Activated T-helper 9 cell treated with anti-CD3 and anti-CD28 coated beads, Interleukin-2, amount 50 U/mL, for 16 hours (primary cell): ENCODE measurements at places on chromosomes 1 and 21.
A peak's percentile ranks its signal among the peaks of the same experiment; 100 is the strongest.

GRCh38 chr1:86429835-86430234, 5.9 kb downstream of the CLCA2 start:
- no peak for DNase-seq

- DNase-seq, result no peak
These were observed 50.0 kb upstream of the DMRTB1 start for GRCh38 chr1:53409233-53409632.

DNA sequence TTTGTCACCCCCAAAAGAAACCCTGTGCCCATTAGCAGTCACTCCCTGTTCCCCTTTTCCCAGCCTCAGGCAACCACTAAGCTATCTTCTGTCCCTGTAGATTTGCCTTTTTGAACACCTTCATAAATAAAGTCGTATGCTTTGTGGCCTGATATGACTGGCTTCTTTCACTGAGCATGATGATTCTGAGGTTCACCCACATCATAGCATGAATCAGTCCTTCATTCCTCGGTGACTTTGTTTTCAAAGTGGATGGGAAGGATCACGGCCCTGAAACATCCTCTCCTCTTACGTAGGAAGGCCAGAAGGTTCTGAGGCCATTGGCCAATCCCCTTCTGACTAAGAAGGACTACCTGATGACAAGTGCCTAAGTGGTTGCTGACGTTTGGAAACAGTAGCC, 39.1 kb downstream of the NIPAL3 start:
- DNase-seq, result no peak

GRCh38 chr1:51620470-51620869, 3.6 kb downstream of the OSBPL9 start:
- DNase-seq, result no peak

DNA sequence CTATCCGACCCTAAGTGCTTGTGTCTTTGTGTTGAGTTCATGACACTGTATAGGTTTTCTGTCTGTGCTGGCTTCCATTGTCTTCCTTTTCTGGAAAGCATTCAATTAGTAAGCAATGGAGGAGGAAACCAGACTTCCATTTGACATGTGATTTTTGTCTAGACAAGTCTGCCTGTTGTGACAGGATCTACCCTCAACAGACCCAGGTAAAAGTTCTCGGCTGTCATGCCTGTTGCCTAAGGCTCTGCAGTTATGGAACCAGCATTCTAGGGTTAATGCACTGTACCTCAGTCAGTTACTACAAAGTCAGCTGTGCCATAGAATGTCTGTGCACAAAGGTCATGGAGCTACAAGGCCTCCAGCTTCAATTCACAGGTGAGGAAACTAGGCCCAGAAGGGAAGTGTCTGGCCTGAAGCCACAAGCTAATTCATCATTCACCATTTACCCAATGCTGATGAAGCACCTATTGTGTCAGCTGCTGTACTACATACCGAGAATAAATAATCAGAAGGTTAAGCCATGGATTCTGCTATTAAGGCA, 72.3 kb downstream of the PLPP3 start:
- no peak for DNase-seq

- no peak for DNase-seq
These were observed 389 bp downstream of the SEMA6C start for GRCh38 chr1:151146072-151146411.

DNA sequence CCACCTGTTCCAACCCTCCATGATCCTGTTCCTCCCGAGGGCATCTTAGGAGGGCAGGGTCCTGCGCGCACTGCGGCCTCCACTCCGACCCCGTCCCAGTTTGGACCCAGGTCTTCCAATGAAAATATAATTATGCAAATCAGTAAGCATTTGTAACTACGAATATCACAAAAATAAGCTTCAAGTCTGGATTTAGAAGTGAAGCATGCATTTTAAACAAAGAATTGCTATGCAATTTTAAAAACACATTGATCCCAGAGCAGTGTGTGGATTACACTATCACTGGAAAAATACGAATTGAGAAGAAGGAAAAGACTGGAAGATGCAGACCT, 673 bp downstream of the PRMT2 start:
- no peak for DNase-seq

DNA sequence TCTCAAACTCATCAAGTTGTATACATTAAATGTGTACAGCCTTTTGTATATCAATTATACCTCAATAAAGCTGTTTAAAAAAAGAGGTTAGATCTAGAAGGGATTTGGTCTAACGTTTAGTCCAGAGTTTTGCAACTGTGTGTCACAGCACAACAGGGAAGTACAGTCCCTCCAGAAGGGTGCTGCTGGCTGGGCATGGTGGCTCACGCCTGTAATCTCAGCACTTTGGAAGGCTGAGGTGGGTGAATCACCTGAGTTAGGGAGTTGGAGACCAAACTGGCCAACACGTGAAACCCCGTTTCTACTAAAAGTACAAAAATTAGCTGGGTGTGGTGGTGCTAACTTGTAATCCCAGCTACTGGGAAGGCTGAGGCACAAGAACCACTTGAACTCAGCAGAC, 78.3 kb upstream of the HAO2 start:
- no peak for DNase-seq

- no peak for DNase-seq
These were observed 812 bp downstream of the NBPF1 start for GRCh38 chr1:16612332-16613172.

GRCh38 chr1:8162168-8162567, 136.1 kb upstream of the ERRFI1 start:
- DNase-seq, result no peak

- no peak for DNase-seq
These were observed 316.2 kb downstream of the HMCN1 start for GRCh38 chr1:186050360-186050759.

GRCh38 chr1:2925291-2925690, 96.0 kb upstream of the ACTRT2 start:
- no peak for DNase-seq

- no peak for DNase-seq
These were observed 26.4 kb upstream of the SELENON start for GRCh38 chr1:25773441-25774125.

GRCh38 chr21:15289896-15290841, 225.4 kb upstream of the NRIP1 start:
- DNase-seq, result no peak

DNA sequence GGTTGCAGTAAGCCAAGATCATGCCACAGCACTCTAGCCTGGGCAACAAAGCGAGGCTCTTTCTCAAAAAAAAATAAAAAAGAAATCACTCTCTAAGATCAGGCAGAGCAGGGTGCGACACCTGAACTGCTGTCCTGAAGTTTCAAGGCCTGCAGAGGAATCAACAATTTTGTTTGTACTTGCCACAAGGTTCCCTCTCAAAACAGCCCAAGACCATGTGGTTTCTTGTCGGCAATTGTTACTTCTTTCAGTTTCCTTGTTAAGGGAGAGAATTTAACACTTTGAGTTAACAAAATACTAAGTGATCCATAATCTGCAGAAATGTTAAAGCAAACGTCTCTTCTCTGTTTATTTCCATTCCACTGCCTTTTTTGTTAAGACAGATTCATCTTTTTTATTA, 36.5 kb downstream of the MACO1 start:
- no peak for DNase-seq

- peak; percentile 32 for DNase-seq
These were observed 1.7 kb upstream of the ZBTB18 start for GRCh38 chr1:244049162-244050013.

DNA sequence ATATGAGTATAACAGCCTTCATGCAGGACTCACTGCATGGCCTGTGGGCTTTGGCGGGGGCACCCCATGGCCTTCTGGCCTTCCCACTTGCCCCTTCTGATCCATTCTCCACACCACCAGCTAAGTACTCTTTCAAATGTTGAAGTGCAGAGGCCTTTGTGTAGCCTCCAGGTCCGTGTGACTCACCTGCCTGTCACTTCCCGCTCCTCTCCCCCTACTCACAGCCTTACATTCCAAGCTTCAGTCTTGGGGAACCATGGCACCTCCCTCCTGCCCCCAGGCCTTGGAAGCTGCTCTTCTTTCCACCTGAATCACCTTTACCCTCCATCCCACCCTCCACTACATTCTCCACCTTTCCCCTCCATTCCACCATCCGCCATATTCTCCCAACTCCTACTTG, 69.6 kb downstream of the PGM1 start:
- DNase-seq, result no peak

GRCh38 chr1:2983319-2983705, 38.0 kb upstream of the ACTRT2 start:
- DNase-seq, result no peak

GRCh38 chr1:72283307-72284083, 1.2 kb upstream of the NEGR1 start:
- no peak for DNase-seq

DNA sequence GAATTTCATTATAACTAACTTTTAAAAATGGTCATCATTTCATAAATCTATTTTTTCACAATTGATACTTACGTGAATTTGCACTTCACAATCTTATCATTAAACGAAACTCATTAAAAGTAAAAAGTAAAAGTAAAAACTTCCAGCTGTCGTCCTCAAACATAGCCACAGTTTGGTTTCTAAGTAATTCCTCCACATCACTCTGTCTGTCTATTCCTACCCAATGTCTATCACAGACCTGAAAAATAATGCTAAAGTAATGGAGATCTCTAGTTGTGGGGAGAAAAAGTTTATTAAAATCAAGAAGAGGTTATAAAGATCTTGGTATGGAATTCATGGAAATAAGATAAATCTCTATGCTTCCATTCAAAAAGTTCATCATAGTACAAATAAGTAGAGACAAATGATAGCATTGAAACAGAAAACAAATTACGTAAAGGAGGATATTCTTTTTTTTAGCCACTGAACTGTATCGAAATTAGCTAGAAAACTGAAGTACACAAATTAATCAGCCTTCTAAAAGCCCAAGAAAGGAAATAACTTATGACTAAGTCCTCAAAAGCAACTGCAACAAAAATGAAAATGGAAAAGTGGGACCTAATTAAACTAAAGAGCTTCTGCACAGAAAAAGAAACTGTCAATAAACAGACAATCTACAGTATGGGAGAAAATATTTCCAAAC, 148.6 kb downstream of the TIAM1 start:
- no peak for DNase-seq

DNA sequence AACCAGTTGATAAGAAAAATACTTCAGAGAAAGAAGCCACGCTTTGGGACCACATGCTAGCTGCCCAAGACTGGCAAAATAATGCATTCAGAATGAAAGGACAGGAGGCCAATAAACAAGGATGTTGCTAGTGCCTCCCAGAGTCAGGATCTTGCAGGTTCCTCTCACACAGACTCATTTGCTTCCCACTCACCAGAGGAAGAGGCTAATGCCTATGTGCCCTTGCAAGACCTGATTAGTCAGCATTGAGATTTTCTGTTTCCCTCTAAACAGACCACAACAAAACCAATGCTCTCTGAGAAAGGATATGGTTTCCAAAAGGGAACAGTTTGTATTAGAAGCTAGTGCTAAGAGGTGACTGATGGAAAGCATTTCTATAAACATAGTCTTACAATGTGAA, 85.7 kb downstream of the NRDC start:
- DNase-seq, result no peak

- no peak for DNase-seq
These were observed 129.1 kb downstream of the PIK3R3 start for GRCh38 chr1:46003315-46003714.

DNA sequence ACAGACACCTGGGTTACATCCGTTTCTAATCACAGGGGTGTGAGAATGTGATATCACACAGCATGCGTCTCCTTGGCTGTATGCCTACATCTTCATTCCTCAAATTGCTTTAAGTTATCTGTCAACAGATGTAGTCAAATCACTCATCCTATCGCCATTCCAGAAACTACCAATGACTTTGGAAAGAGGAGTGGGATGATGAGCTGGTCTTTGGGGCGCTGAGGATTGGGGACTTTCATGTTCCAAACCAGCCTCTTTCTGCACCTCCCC, 104.8 kb downstream of the NAV1 start:
- DNase-seq, result no peak

DNA sequence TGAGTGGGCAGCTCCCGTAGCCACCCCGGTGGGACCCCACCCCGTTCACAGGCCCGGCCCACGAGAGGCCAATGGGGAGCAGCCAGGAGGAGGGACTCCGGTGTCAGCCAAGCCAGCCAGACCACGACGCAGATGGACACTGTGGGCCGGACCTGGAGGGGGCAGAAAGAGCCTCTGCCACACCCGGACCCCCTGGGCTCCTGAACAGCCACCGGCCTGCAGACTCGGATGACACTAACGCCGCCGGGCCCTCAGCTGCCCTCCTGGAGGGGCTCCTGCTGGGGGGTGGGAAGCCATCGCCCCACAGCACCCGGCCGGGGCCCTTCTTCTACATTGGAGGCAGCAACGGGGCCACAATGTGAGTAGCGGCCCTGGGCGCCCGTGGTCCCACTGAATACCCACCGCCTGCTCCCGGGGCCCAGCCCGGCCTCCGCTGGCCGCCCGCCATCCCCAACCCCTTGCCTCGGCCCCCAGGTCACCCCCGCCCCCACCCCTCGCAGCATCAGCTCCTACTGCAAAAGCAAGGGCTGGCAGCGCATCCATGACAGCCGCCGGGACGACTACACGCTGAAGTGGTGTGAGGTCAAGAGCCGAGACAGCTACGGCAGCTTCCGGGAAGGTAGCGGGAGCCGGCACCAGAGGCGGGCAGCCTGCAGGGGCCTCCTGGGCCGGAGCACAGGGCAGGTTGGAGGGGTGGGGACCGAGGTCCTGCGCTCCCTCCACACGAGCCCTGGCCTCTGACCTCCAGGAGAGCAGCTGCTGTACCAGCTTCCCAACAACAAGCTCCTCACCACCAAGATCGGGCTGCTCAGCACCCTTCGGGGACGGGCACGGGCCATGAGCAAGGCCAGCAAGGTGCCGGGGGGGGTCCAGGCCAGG, 6.5 kb downstream of the TTLL10 start:
- DNase-seq, result no peak

DNA sequence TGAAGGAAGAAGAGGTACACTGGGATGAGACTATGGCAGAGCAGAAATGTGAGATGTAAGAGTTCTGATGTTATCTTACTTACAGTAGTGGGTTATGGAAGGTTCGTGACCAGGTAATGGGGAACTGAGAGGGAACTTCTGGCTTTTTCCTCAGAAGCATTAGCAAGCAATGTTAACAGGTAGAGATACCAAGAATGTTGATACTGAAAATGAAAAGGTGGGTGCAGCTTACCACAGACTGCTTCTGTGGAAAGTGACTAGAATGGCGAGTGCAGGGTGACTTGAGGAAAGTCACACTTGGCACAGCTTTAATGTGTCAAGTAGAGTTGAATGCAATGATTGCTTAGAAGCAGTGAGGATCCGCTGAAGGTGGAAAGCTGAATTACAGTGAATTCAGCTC, 70.8 kb downstream of the PLA2G4A start:
- no peak for DNase-seq

GRCh38 chr1:223343692-223344091, 20.3 kb downstream of the SUSD4 start:
- no peak for DNase-seq

- no peak for DNase-seq
These were observed 21.7 kb downstream of the BCAR3 start for GRCh38 chr1:93659822-93660503.

- DNase-seq, result peak; percentile 5
These were observed 93.1 kb upstream of the HAO2 start for GRCh38 chr1:119275145-119276134.

- no peak for DNase-seq
These were observed 16.8 kb upstream of the PDIK1L start for GRCh38 chr1:26094677-26095383.
